ENCODE measurements at places on chromosomes 1 and 21. TPM values are rescaled to one million over a fixed set of nuclear protein-coding genes. Genes with fewer than 3 reads are reported as not detected.

- no peak for DNase-seq
Measured at GRCh38 chr1:198725090-198725489, 86.2 kb downstream of the PTPRC start.

DNA sequence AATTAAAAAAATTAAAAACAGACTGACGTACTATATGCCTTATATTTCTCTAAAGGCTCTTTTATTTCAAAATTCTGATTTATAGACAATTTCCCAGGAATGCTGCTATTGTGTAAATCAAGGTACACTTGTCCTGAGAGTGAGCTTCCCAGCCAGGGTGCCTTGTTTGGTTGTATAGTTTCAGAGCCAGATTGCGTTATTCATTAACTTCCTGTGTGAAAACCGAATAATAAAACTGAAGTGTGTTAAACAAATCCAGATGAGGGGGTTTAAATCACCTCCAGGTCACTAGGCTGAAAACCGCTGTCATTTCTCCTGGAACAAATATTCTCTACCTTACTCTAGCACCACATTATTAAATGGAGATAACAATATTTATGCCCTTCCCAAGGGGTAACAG is 68.7 kb downstream of the LMX1A start:
- no peak for DNase-seq

GRCh38 chr21:32735524-32735923 is 7.7 kb upstream of the SYNJ1 start:
- DNase-seq = no peak

GRCh38 chr1:58932859-58933598 is 149.2 kb upstream of the JUN start:
- peak; percentile 96 for DNase-seq

- DNase-seq = no peak
Measured at GRCh38 chr1:228845101-228845500, 109.8 kb downstream of the RHOU start.

HSD3B2 gene
- total RNA-seq = not detected

USP24 gene
- total RNA-seq = 40.3 TPM

TAF12 gene
- total RNA-seq = 22.4 TPM

UMODL1 gene
- total RNA-seq = 0.22 TPM

Measured in Calu3 (cell line).